Activated CD8-positive, alpha-beta memory T cell treated with anti-CD3 and anti-CD28 coated beads for 4 hours (primary cell): ENCODE measurements at places on chromosomes 11 and 22.

GRCh38 chr11:70146895-70147520 lies 56.1 kb upstream of the FADD start:
- DNase-seq = no peak

GRCh38 chr11:124081483-124081882 lies 33.8 kb upstream of the VWA5A start:
- DNase-seq = no peak

DNA sequence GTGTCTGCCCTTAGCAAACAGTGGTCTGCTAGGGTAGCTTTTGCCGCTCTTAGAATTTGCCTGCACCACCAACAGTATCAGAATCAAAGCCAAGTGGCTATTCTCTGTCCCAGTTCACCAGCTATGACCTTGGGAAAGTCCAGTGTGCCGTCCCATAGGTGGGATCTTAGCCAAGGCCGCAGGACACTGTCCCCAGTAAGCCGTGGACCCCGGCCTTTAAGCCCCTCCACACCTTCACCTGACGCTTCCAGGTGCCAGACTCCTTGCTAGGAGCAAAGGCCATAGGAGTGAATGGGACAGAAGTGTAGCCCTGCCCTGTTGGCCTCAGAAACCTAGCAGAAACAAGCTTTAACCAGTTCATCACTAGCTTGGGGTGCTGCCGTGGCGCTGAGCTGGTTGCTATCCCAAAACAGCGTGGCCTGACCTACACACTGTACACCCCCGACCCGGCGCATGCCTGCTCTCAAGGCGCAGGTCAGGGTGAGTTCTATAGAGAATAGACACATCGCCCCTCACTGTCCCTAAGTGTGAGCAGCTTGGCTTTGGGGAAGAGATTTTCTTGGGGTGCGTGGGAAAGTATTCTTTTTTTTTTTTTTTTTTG lies 4.5 kb downstream of the FADD start:
- no peak for DNase-seq

- no peak for DNase-seq
Measured at GRCh38 chr22:18059094-18059417, 18.7 kb upstream of the PEX26 start.

DNA sequence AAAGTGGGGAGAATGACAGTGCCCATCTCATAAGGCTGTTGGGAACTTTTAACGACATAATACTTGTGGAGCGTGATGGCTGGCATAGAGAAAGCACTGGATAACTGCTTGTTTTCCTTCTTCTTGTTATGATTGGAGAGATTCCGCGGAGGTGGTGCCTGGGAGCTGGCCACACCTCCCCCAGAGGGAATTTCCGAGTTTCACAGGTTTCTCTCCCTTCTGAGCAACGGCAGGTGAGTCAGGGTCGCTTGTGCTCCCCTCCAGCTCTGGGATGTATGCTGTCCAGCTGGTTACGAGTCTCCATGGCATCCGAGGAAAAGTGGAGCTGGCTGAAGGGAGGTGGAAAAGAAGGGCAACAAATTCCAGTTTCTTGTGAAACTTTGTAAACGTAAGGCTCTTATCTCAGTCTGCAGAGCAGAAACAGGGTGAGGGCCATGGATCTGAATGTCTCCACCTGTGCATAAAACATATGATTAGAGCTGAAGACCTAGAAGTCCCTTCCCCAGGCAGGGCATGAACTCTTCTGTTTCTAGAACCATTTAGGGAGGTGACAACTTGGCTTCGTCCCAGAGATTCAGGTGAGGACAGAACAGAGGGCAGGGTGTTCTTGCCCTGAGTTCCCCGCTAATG lies 10.0 kb upstream of the PLET1 start:
- DNase-seq = no peak

- DNase-seq = no peak
Measured at GRCh38 chr11:63877658-63878241, 38.8 kb downstream of the MARK2 start.

GRCh38 chr11:72836111-72836510 lies 21.9 kb downstream of the ATG16L2 start:
- DNase-seq = no peak
